ENCODE measurements at places on chromosomes 4 and X. TPM values are rescaled to one million over a fixed set of nuclear protein-coding genes. Genes with fewer than 3 reads are reported as not detected.

The RTL9 gene
- total RNA-seq, result not detected

The UNC5C gene
- total RNA-seq, result 0.97 TPM

DNA sequence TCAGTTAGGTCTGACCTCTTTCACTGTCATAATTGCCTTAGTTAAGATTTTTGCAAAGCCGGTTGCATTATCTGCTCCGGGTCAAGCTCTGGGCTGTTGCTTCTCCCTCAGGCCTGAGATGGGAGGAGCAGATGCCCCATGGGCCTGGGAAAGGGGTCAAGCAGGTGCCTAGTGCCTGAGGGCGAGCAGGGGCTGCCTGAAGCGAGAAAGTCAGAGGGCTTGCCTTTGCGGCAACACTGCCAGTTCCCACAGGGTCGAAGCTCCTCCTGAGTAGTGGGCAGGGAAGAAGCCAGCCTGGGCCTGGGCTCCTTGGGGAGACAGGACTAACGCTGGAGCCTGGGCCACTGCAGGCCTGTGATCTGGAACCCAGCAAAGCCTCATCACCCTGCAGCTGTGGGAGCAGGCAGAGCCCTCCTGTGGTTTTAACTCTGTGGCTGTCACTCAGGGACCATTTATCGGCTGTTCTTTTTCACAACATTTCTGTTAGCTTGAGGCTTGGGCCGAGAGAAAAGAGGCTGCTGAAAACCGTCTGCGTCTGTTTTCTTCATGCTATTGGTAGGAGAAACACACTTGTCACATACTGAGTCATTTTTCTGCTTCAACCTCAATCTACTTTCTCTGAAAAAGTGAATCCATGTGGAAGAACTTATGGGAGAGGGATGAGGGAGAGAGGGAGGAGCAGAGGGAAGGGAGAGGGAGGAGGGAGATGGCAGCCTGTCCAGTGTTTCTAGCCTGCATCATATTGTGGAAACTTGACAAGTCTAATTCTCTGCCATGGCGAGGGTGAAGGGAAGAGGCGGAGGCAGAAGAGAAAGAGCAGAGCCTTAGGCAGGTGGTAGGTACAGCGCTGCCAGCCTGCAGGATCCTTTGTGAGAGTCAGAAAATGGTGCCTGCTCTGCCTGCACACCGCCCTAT, 68.4 kb downstream of the RHOH start:
- DNase-seq, result no peak

DNA sequence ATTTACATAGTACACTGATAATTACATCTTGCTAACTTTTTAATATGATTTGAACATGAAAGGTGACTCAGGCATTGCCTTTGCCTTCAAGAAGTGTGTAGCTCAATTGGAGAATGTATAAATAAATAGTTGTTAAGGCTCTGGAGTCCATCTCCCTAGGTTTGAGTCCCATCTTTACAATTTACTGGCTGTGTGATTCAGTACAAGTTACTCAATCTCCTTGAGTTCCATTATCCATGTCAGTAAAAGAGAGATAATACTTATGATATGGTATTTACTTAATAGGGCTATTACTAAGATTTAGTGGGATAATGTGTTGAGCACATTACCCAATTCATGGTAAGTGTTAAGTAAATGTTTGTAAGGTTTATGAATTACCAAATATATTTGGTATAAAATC, 1.9 kb upstream of the FGG start:
- no peak for DNase-seq

- DNase-seq, result no peak
These were observed 153.0 kb upstream of the TRPC5 start for GRCh38 chrX:112235547-112235946.

DNA sequence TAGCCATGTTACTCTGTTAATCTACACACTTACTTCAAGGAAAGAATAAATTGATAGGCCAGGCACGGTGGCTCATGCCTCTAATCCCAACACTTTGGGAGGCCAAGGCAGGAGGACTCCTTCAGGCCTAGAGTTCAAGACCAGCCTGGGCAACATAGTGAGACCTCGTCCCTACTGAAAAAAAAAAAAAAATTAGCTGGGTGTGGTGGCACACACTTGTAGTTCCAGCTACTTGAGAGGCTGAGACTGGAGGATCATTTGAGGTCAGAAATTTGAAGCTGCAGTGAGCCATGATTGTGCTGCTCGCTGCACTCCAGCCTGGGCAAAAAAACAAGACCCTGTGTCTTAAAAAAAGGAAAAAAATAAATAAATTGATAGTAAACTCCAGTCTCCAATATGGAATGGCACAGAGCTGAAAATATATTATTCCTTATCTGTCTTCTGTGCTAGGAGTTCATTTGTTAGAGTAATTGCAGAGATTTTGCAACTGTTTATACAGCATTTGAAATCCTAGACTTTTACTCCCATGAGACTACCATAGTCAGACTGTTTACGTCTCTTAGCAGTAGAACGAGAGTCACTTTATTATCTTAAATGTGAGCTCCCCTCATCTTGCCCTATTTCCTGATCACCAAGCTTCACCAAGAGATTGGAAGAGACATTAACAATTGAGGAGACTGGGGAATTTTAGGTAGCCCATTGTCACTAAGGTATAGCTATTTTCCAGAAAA, 18.8 kb upstream of the TMEM131L start:
- no peak for DNase-seq
